Large intestine (tissue), 12 donors: ENCODE measurements at places on chromosomes 13 and 19.

DNA sequence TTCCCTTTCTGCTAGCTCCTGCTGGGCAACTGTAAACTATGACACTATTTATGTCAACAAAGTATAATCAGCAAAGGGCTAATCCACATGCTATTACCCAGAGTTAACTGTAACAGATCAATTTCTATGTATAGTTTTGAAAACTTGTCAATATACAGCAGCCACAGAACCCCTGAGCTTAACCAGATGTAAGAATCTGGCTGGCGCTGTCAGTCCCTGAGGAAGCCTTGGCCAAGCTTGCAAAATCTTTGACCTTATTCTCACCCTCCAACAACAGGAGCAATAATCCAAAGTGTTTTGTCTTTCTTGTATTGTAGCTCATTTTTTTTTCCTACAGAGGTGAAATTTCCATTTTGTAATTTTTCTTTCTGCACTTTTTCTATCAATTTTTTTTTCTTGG lies 1230.1 kb upstream of the SLC10A2 start:
- no peak for DNase-seq

- DNase-seq = no peak
Observed at GRCh38 chr13:82747291-82747690, 1135.0 kb downstream of the SLITRK1 start.

DNA sequence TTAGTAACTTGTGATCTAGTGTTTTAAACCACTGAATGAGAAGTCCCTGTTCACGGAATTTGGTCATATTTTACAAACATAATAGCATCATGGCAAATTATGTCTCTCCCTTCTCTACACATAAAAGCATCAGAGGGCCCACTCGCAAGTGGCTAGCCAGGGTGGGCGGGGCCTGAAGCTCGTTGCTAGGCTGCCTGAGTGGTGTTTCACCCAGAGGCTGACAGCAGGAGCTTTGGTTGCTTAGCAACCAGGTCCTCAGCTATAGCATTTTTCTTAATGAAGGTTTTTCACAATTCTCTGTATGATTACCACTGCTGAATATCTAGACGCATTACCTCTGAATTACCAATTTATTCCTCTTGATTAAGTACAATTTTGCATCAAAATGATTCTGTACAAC lies 126.5 kb downstream of the NALCN start:
- peak; percentile 6 for DNase-seq

- DNase-seq = no peak
Observed at GRCh38 chr13:73061876-73062275, 3.1 kb downstream of the KLF5 start.
